Anterior cingulate cortex (tissue), 58 donors: ENCODE measurements at places on chromosomes 6 and 20.

GRCh38 chr6:70524721-70525286 lies 41.9 kb upstream of the SDHAF4 start:
- no peak for DNase-seq

DNA sequence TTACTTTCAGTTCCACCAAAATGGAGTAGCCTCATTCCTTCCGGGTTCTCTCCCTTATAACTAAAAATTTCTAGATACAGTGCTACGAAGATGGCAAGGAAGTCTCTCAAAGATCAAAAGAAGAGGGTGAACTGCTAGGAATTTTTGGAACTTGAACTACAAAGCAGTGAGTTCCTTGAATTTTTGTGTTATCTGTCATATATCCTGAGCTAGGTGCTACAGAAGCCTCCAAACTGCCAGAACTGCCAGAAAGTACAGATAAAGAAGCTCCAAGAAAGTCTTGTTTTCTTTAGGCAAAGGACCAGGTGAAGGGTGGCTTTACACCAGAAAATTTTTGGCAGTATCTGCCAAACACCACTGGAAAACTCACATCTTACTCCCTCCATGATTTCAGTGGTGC lies 218.8 kb upstream of the FLRT3 start:
- DNase-seq: no peak

DNA sequence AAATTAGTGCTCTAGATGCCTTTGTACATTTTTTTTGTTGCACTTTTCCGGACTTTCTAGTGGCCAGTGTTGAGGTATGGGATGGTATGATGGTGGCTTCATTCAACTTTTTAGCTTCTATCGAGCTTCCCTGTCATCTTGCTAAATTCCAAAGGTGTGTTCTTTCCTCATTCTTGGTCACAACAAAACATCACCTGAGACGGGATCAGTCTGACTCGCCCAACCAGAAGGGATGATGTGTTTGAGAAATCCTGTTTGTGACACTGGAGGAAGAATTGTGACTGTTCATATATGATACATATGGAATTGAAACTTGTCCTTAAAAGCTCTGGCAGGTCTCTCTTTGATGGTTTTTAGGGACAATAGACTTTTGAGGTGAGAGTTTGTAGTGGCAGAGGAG lies 33.8 kb downstream of the KCNS1 start:
- DNase-seq: no peak

DNA sequence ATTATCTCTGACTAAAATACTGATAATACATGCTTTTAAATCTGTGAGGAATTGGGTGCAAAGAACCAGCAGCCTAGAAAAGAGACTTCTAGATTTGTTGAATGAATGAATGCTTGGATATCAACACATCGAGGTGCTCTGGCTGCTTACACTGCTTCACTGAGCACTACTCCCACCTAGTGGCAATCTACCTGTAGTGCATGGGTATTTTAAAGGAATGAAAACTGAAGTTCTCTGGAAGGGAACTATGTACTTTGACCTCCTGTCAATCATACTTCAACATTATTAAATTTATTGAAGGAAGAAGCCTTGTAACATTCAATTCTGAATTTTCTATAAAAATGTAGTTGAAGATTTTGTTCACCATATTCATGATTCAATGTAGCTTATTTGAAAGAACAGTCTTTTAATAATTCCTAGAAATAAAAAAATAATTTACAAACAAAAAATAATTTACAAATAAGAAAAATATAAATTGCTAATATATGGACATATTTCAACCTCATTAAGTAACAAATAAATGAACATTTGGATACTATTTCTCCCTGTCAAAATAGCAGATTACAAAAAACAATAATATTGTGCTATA lies 111.2 kb upstream of the MMS22L start:
- peak; percentile 18 for DNase-seq

DNA sequence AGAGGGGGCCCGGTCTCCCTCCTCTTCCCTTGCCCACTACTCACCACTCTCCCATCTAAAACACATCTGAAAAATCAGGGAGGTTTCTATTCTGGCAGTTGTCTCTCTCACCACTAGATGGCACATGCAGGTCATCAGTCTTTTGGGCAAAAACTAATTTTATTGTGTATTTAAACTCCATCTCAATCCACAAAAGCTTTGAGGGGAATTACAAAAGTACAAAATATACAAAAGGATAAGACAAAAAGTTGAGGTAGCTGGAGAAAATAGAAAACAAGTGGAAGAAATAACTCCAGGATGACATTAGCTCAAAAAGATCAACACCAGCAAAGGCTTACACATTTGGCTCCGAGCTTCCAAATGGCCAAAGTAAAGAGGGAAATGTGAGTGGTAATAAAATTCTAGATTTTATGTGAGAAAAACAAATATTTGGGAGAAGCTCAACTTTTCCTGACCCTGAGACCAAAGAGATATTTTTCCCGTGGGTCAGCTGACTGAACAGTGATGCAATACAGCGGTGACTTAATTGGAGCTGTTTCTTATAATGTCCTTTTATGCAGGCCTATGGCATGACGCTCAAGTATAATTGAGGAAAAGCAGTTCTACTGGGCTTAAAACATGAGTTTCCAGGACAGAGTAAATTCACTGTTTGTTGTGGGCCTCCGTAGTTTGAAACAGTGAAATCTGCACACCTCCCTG lies 79.8 kb upstream of the CHD6 start:
- no peak for DNase-seq

DNA sequence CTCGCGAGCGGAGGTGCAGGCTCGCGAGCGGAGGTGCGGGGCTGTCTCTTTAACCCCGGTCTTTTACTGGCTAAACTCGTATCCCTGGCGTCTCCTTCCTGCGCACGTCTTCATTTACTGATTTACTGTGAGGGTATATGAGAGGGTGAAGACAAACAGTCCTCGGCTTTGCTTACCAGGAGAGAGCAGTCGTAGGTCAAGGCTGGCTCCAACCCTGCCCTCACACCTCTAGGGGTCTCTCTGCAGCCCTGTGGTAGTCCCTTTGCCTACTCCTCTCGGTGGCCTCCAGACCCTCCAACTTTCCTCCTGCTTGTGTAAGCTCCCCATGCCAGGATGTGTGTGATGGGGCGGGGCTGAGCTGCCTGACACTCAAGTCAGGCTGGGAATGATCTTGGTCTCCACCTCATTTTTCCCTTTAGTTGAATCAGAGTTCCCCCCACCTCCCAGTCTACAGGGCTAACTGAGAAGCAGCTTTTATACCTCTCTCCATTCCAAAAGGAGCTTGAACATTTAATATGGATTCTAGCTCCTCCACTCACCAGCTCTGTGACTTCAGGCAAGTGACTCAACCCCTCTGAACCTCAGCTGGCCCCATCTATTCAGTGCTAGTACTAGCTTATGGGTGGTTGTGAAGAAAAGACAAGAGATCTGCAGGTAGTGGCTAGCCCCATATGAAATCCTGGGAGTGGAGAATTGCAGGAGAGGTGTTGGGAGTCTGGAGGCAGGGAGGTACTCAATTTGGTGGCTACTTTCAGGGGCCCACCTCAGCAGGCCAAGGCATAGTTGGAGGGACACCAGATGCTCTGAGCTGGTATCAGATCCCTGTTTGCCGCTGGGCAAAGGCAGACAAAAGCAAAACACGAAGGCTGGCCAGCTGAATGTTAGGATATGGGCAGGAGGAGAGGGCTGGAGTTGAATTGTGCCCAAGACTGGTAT lies 902 bp downstream of the SLC29A1 start:
- DNase-seq: no peak

GRCh38 chr6:125843593-125843992 lies 52.8 kb downstream of the NCOA7 start:
- no peak for DNase-seq

- no peak for DNase-seq
Measured at GRCh38 chr6:264626-265025, 27.7 kb upstream of the DUSP22 start.

GRCh38 chr6:56017198-56017597 lies 141.8 kb upstream of the BMP5 start:
- DNase-seq: no peak

DNA sequence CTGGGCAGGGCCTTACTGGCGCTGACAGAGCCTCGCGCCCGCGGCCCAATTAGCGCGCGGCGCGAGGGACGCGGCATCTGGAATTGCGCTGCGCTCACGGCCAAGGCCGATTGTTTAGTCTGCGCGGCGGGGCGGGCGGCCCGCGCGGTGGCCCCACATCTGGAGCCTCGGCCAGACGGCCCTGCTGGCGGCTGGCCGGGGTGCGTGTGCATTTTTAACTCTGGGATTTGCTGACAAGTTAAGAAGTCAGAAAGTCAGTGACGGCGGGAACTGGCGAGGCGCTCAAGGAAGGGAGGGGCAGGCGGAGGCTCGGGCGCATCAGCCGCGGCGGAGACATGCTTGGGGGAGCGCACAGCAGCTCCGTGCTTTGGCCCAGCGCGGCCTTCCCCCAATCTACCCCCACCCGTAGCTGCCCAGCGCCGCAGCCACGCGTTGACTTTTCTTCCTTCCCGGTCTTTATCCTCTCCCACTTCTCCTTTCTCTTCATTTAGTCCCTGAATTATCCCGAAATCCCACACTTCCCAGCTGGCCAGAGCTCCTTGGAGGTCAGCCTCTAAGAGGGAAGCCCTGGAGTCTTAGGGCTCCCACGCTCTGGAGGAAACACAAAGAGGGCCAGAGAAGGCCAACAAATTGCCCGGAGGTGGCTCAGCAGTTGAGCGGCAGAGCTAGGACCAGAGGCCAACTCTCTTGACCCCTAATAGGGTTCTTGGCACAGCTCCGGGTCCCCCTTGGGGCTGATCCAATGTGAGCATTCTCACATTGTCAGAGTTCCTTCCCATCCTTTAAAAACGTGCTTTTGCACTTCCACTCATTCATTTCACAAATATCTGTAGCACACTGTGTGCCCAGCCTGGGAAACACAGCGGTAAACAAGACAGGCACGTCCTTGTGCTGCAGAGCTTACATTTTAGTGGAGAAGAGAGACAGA lies 40.8 kb upstream of the FOXP4 start:
- DNase-seq: peak; percentile 56

- no peak for DNase-seq
Measured at GRCh38 chr20:13441388-13441787, 197.3 kb downstream of the TASP1 start.
